Ascending aorta (tissue), 2 donors: ENCODE measurements at places on chromosomes 6 and 20.
A peak's percentile ranks its signal among the peaks of the same experiment; 100 is the strongest.

DNA sequence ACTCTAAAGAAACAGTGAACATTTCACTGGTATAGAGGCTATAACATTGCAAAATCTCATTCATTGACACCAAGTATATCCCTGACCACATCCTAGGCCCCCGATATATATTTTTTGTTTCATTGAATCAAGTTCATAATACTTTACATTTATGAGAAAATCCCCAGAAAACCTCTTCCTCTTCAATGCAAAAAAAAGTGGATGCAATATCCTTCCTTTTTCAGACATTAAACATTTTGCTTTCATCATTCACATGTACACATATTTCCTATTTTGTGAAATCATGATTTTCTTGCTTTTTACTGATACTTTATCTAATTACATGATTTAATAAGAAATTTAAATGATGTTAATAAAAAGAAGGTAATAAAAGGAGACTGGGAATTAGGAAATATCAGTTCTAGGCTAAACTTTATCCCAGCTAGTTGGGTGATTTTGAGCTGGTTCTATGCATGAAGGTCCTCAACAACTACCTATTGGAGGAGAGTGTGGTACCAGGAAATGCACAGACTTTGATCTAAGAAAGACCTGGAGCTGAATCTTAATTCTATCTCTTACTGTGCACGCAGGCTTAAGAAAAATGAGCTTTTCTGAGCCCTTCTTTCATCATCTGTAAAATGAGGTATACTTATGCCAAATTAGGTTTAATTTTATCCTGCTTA lies 4.9 kb downstream of the SYNE1 start:
- no peak for DNase-seq
- H3K36me3 ChIP-seq: no peaks in the 10 kb centered on the region
- H3K27ac ChIP-seq: no peak overlapping the region
- no peak overlapping the region for H3K4me3 ChIP-seq
- no peaks in the 10 kb centered on the region for H3K4me1 ChIP-seq

GRCh38 chr6:148934961-148935360 lies 188.1 kb downstream of the UST start:
- no peak overlapping the region for H3K27ac ChIP-seq
- no peak for DNase-seq
- no peaks in the 10 kb centered on the region for H3K4me1 ChIP-seq
- H3K36me3 ChIP-seq: no peaks in the 10 kb centered on the region
- H3K27me3 ChIP-seq: no peaks in the 10 kb centered on the region
- peak overlapping the region; percentile 3 for H3K4me3 ChIP-seq

GRCh38 chr6:47044397-47044796 lies 2.3 kb upstream of the ADGRF1 start:
- no peak overlapping the region for H3K4me3 ChIP-seq
- no peak overlapping the region for H3K27ac ChIP-seq
- DNase-seq: no peak
- no peaks in the 10 kb centered on the region for H3K27me3 ChIP-seq

GRCh38 chr6:141335477-141336273 lies 797.0 kb upstream of the GJE1 start:
- H3K27ac ChIP-seq: no peak overlapping the region
- H3K36me3 ChIP-seq: no peaks in the 10 kb centered on the region
- H3K4me1 ChIP-seq: no peaks in the 10 kb centered on the region
- no peak for DNase-seq
- H3K4me3 ChIP-seq: no peak overlapping the region

GRCh38 chr6:117298941-117299340 lies 33.6 kb downstream of the VGLL2 start:
- no peaks in the 10 kb centered on the region for H3K36me3 ChIP-seq
- H3K27me3 ChIP-seq: no peaks in the 10 kb centered on the region
- no peak overlapping the region for H3K4me3 ChIP-seq
- H3K27ac ChIP-seq: no peak overlapping the region
- no peaks in the 10 kb centered on the region for H3K4me1 ChIP-seq

DNA sequence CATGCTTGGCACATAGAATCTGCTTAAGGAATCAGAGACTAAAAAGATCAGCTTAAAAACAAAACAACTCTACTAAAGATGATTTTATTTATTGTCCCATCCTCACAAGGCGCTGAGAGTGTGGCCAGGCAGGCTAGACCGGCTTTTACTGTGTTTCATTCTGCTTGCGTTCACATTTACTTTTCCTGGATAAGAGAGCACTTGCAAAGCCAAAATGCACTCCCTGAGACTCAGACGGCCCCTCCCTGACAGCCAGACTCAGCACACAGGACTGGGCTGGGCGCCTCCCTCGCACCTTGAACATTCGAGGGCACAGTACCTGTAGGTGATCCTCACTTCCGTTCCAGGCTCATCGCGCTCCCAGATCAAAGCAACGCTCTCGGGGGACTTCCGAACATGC lies 10.2 kb downstream of the ACSS1 start:
- no peak overlapping the region for H3K4me3 ChIP-seq
- peaks cover 86% of the 10 kb centered on the region for H3K4me1 ChIP-seq
- no peak for DNase-seq

DNA sequence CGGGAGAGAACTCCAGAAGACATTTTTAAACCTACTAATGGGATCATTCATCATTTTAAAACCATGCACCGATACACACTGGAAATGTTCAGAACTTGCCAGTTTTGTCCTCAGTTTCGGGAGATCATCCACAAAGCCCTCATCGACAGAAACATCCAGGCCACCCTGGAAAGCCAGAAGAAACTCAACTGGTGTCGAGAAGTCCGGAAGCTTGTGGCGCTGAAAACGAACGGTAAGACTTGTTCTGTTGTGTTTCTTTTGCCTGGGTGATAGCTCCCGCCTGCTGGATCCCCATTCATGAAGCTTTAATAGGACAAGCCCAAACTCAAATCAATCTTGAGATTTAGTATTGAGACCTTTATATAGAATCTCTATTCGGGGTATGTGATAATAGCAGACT lies 4.2 kb downstream of the TNFAIP3 start:
- peaks cover 16% of the 10 kb centered on the region for H3K36me3 ChIP-seq
- no peak overlapping the region for H3K27ac ChIP-seq
- H3K27me3 ChIP-seq: no peaks in the 10 kb centered on the region
- no peak overlapping the region for H3K4me3 ChIP-seq
- no peaks in the 10 kb centered on the region for H3K4me1 ChIP-seq
- DNase-seq: no peak

DNA sequence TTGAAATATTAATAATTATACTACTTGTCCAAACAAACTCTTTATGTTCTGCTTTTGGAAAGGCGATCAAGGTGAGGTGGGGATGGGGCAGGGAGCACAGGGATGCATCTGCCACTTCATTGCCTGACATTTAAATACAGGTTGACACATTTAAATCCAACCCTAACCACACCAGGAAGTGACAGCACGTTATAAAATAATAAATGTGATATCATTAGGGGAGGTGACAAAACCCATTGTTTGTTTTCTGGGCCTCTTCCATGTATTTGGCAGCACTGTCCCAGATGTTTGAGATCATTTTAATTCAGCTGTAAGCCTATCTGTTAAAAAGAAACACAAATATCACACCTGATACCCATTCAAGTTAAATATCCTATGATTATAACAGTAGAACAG lies 342.4 kb upstream of the ARID1B start:
- no peak for DNase-seq
- H3K36me3 ChIP-seq: no peaks in the 10 kb centered on the region
- H3K27ac ChIP-seq: no peak overlapping the region
- no peak overlapping the region for H3K4me3 ChIP-seq

DNA sequence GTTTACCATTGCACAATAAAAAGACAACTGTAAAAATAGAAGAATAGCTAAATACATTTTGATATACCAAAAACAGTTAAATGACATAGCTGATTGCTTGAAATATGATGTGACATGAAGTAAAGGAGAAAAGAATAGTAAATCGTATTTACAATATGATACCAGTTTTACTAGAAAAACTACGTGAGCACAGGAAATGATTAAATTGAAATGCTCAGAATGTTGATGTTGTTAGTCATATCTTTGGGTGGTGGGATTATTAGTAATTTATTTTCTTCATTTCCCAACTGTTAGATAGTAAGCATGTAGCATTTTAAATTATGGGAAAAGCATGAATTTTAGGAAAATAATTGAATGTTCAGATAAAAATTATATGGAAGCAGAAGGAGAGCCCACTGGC lies 268.3 kb upstream of the TAB2 start:
- H3K36me3 ChIP-seq: no peaks in the 10 kb centered on the region
- H3K4me3 ChIP-seq: no peak overlapping the region
- H3K27ac ChIP-seq: no peak overlapping the region
- H3K27me3 ChIP-seq: no peaks in the 10 kb centered on the region
- no peak for DNase-seq

GRCh38 chr6:157535340-157536222 lies 154.6 kb downstream of the ZDHHC14 start:
- no peaks in the 10 kb centered on the region for H3K36me3 ChIP-seq
- no peak overlapping the region for H3K4me3 ChIP-seq
- H3K4me1 ChIP-seq: peaks cover 6% of the 10 kb centered on the region
- DNase-seq: no peak
- no peak overlapping the region for H3K27ac ChIP-seq
- H3K27me3 ChIP-seq: no peaks in the 10 kb centered on the region

- no peak overlapping the region for H3K4me3 ChIP-seq
- H3K27ac ChIP-seq: no peak overlapping the region
- H3K4me1 ChIP-seq: peaks cover 7% of the 10 kb centered on the region
- peaks cover 2% of the 10 kb centered on the region for H3K36me3 ChIP-seq
- no peaks in the 10 kb centered on the region for H3K27me3 ChIP-seq
- DNase-seq: no peak
Observed at GRCh38 chr6:38112181-38112580, 292.7 kb downstream of the ZFAND3 start.

DNA sequence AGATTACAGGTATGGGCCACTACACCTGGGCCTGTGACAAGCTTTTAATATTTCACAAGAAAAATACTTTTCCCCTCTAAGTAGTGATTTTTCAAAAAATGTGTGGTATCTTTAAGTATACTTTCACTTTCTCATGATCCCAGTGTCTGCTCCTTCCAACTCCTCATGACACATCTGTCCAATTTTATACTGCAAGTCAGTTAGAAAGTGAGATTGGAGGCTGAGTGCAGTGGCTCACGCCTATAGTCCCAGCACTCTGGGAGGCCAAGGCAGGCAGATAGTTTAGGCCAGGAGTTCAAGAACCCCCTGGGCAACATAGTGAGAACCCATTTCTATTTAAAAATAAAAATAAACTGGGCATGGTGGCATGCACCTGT lies 20.2 kb downstream of the PIM1 start:
- H3K36me3 ChIP-seq: no peaks in the 10 kb centered on the region
- H3K4me1 ChIP-seq: no peaks in the 10 kb centered on the region
- no peaks in the 10 kb centered on the region for H3K27me3 ChIP-seq
- H3K27ac ChIP-seq: no peak overlapping the region
- no peak for DNase-seq
- H3K4me3 ChIP-seq: no peak overlapping the region

- peak overlapping the region; percentile 71 for H3K27ac ChIP-seq
- H3K4me1 ChIP-seq: no peaks in the 10 kb centered on the region
- no peaks in the 10 kb centered on the region for H3K27me3 ChIP-seq
- no peak overlapping the region for H3K4me3 ChIP-seq
- H3K36me3 ChIP-seq: peaks cover 22% of the 10 kb centered on the region
Observed at GRCh38 chr6:13268913-13269518, 59.3 kb downstream of the TBC1D7 start.

DNA sequence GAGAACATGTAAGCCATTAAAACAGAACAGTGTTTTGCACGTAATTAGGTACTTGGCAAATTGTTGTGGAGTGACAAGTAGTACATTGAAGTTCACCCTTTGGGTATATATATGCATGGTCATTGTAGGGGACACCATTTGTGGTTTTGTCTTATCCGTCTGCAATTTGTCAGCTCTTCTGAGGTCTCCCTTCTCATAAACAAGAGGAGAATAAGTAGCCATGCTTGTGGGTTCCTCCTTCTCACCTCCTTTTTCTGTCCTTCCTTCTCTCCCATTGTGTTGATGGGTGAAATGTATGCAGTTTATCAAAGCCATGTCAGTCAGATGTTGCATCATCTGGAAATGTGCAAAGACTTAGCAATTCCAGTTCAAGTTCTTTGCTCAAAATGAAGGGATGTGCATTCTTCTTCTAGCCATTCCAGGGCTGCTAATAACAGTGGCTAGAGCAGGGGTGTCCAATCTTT lies 70.9 kb downstream of the QKI start:
- H3K27ac ChIP-seq: no peak overlapping the region
- no peaks in the 10 kb centered on the region for H3K36me3 ChIP-seq
- no peak overlapping the region for H3K4me3 ChIP-seq
- no peaks in the 10 kb centered on the region for H3K4me1 ChIP-seq
- no peak for DNase-seq

DNA sequence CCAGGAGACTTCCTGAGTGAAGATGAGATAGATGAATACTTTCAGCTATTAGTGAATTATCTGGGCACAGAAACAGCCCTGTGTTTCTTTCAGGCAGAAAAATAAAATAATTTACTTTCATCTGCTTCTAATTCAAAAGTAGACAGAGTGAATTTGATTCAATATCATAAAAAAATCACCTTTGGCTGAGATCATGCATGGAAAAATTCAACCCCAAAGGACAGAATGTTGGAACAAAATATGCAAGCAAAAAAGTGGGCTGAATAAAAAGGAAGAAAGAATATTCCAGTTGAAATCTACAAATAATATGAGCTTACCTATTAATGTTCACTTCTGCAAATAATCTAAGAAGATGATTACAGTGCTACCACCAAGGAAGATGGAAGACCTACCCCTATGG lies 546.9 kb downstream of the TFAP2B start:
- no peaks in the 10 kb centered on the region for H3K36me3 ChIP-seq
- H3K4me1 ChIP-seq: no peaks in the 10 kb centered on the region
- no peaks in the 10 kb centered on the region for H3K27me3 ChIP-seq
- no peak overlapping the region for H3K27ac ChIP-seq
- DNase-seq: no peak

- no peaks in the 10 kb centered on the region for H3K4me1 ChIP-seq
- DNase-seq: no peak
- no peak overlapping the region for H3K27ac ChIP-seq
- no peaks in the 10 kb centered on the region for H3K27me3 ChIP-seq
- no peak overlapping the region for H3K4me3 ChIP-seq
Observed at GRCh38 chr20:15251171-15251570, 913.8 kb upstream of the FLRT3 start.

DNA sequence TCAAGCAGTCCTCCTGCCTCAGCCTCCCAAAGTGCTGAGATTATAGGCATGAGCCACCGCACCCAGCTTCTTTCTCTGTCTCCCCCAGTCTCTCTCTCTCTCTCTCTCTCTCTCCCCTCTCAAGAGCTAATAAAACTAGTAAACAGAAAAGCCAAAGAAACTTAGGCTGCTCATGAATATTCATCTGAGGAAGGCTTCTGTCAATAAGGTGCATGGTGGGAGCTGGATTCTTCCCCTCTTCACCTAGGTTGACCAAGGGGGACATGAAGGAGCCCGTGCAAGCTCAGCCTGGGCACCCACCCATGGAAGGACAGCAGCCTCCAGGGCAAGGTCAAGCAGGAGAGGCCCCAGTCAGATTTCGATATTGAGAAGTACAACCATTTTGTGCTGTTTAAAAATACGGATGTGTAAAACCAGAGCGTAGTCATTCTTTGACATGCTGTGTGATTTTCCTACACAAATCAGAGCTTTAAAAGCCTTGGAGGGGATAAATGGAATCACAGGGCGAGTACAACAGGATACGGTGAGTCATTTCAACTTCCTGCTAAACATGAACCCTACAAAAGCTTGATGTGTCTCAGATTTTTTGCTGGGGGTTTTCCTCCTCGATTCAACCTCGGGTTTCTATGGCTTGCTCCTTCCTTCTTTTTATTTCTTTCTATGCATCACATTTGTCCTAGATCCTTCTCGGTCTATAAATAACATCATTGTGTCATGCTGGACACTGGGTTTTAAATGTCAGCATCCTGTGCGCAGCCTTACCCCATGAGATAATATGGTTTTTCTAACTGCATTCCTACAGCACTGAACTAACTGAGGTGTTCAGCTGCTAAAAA lies 368.9 kb upstream of the JARID2 start:
- no peak for DNase-seq
- no peaks in the 10 kb centered on the region for H3K36me3 ChIP-seq
- no peaks in the 10 kb centered on the region for H3K4me1 ChIP-seq
- H3K27ac ChIP-seq: peak overlapping the region; percentile 62
